ENCODE measurements at places on chromosomes 16 and 17.

- DNase-seq: no peak
Observed at GRCh38 chr16:50611995-50612848, 64.0 kb downstream of the NKD1 start.

DNA sequence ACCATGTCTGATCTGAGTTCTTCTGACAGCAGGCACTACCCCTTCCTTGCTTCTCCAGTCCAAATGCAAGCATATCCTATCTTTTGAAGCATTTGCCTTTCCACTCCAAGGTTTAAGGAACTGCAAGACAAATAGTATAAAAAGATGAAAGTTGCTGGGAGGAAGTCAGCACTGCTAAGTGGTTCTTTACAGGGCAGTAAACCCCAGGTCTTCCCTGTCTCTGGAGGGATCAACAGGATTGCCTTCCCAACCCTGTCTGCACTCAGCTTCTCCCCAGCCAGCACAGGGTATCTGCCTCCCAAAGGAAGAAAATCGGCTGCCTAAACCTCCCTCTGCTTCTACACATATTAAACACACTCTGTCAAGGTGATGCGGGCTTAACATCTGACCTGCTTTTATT, 46.8 kb downstream of the SOX9 start:
- DNase-seq: no peak

DNA sequence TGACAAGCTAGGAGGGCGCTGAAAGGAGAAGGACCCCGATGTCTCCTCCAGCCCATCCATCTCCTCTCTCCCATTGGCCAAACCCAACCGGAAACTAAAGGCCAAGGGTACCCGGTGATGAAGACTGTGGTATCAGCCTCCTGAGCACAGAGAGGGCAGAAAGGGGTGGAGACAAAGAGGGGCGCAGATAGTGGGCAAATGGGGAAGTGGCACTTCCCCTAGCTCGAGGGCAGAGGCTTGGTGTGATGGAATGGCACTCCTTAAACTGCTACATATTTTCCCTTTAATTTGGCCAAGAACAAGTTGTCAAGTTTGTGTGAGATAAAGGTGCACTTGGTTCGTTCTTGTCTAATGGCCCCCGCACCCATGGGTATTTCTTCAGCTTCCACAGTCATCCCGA, 27.8 kb downstream of the IL4R start:
- no peak for DNase-seq

DNA sequence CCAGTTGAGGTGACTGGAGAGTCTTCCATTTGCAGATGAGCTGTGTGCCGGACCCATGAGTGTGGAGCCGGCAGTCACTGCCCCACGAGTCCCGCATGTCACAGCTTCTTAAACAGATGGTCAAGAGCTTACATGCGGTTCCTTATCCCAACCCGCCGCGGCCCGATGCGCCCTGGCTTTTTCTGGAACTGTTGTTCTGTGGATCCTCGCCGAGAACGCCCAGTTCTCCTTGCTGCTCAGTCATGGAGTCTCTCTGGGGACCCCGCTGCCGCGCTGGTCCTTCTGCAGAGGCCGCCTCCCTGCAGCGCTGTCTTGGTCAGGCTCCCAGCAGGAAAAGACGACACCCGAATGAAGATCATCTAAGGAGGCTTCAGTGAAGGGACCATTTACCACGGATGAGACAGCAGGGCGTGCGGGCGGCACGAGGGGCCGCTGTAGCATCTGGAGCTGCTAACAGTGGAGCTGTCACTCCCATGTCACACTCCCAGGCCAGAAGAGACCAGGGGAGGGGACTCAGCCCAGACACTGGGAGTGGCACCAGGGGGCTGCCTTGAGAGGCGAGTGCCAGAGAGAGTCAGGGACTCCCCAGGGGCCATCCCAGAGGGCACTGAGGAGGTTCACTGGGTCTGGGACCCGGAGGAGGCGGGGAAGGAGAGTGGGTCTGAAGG, 10.8 kb upstream of the LGALS3BP start:
- no peak for DNase-seq

- DNase-seq: no peak
Observed at GRCh38 chr16:66911112-66911511, 7.6 kb downstream of the CDH16 start.

DNA sequence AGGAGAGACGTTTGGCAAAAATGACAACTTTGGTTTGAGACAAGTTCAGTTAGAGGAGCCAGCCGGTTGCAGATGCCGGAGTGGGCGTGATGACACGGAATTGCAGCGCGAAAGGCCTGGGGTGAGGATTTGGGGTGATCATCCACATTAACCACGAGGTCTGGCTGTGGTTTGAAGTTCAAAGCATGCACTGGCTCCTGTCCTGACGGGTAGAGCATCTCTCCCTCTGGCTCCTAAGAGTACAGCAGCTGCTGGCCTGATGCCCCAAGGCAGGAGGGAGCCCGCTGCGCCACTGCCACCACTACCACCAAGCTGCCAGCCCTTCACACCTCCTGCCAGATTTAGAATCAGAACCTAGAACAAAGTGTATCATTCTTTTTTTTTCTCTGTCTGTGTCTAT, 3.7 kb downstream of the RHBDL3 start:
- no peak for DNase-seq

- no peak for DNase-seq
Observed at GRCh38 chr17:46968224-46968834, 10.7 kb downstream of the RPRML start.

DNA sequence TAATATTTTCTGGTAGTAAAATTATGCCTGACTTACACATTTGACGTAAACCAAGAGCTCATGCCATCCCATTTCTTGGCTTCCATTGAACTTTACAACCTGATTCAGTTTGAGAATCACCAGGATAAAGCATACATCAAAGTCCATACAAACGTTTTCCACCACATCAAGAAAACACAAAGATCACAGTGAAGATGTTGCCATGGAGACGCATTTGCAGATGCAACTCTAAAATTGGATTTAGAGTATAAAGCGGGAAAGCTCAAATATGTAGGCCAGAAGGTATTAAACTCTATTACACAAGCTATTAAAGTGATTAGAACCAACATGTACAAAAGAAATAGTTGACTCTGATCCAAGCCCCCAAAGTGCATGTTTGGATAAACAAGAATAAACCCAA, 10.4 kb downstream of the C16orf46 start:
- DNase-seq: no peak

DNA sequence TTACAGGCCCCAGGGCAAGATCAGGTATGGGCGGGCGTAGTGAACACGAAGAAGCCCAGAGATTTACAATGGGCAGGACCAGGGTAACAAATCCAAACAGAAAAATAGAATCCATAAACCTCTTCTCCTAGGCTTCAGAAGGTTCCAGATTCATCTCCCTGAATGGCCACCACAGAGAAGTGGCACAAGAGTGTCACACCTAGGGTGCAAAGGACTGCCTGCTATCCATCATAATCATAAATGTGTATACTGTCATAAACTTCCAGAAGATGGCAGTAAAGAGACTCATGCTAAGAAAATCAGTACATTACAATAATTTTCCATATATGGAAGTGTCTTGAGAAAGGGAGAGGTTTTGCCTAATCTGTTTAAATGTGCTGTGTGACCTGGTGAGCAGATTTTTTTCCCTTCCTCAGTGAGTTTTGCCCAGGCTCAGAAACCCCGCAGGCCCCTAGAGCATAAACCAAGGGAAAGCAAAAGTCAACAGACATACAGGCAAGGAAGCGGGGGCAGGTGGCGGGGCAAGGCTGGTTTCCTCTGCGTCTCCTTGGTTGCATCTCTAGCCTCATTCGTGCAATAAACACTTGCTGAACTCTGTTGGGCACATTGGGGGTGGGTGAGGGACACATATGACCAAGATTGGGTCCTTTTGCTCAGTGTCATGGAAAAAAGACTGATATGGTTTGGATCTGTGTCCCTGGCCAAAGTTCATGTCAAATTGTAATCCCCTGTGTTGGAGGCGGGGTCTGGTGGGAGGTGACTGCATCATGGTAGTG, 92.0 kb upstream of the CDH5 start:
- DNase-seq: no peak

DNA sequence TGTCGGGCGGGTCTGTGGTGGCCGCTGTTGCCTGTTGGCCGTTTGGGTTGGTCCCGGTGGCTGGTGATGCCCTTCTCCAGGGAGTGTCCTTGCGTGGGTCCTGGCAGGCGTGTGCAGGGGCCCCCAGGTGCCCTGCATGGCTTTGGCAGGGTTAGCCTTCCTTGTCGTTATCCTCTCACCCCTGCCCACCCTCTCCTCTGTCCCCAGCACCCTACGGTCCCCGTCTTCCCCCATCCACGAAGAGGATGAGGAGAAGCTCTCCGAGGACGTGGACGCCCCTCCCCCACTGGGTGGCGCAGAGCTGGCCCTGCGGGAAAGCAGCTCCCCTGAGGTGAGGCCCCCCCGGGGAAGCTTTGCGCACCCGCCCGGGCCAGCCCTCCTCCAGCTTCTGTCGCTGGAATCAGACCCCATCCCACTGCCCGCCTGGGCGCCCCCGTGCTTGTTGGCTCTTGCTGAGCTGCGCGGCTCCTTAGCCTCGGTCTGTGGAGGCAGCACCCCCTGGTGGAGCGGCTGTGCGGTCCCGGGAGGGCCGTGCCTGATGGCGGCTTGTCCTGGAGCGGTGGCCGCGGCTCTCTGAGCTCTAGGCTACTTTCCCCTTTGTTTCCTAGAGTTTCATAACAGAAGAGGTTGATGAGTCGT, 10.6 kb upstream of the NUDT16L1 start:
- peak; percentile 59 for DNase-seq

Measured in activated T-cell treated with anti-CD3 and anti-CD28 coated beads for 48 hours (primary cell).